ENCODE measurements at places on chromosomes 12 and 14. TPM values are rescaled to one million over a fixed set of nuclear protein-coding genes. Genes with fewer than 3 reads are reported as not detected.

GRCh38 chr14:71672596-71672995 is 259.6 kb upstream of the RGS6 start:
- no peak for DNase-seq

DNA sequence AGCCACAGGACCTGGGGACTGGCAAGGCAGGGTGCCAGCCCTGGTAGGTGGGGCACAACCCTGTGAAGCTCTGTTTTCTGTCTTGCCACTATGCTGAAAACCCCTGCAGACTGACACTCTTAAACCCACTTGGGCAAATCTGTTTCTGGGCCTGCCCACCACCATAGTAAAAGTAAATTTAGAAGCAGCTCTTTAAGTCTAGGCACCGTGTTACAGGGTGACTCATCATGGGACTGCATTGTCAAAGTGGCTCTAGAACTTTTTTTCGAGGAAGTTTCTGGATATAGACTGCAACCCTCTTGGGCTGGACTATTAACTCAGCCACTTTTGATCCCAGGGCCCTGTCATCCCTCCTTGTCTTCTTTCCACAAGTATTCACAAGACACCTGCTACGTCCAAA is 7.7 kb downstream of the TUNAR start:
- no peak for DNase-seq

CLEC1B gene
- not detected for total RNA-seq

KIF26A gene
- total RNA-seq: 3.2 TPM

JAG2 gene
- 25.1 TPM for total RNA-seq

DNA sequence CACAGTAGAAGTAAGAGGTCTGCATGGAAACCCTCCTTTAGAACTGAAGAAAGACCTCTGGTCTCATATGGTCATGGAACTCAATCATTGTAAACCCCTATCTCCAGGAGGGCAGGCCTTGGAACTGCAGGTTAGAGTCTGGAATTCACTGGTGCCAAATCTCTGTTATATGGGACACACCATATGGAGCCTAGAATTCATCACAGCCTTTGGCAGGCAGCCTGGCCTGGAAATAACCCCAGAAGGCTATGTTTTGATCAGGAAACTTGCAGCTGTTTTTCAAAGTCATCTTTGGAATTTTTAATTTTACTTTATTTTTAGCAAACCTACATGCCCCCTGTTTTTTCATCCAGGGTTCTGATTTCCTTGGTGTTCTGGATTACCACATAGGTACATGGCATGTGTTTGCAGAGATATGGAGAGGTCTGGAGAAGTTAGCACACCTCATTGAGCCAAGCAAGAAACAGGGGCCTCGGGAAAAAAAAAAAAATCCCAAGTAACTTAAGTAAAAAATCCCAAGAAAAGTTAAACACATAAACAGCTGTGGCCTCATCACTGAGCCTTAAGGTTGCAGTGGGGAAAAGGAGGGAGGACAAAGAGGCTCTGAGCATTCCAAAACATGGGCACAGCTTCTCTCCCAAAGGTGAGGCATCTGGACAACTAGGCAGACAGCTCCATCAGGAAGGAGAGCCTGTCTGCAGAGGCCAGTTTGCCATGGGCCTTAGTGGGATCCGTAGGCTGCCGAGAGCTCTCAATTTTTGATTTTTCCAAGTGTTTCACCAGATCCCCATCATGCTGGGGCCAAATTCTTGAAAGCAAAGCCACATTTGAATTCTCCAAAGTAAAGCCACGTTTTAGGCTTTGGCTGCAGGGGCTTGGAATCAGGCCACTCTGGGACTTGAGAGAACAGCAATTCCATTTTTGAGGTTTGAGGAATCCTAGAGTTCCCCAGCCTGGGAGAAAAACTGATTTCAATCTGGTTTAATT is 339.6 kb upstream of the TBX3 start:
- DNase-seq: no peak

- no peak for DNase-seq
Observed at GRCh38 chr12:126160912-126161311, 1095.7 kb downstream of the AACS start.

- DNase-seq: no peak
Observed at GRCh38 chr12:109310247-109311125, 1.4 kb upstream of the FOXN4 start.

GRCh38 chr12:105060715-105061378 is 23.4 kb downstream of the ALDH1L2 start:
- no peak for DNase-seq

COX8C gene
- not detected for total RNA-seq

DNA sequence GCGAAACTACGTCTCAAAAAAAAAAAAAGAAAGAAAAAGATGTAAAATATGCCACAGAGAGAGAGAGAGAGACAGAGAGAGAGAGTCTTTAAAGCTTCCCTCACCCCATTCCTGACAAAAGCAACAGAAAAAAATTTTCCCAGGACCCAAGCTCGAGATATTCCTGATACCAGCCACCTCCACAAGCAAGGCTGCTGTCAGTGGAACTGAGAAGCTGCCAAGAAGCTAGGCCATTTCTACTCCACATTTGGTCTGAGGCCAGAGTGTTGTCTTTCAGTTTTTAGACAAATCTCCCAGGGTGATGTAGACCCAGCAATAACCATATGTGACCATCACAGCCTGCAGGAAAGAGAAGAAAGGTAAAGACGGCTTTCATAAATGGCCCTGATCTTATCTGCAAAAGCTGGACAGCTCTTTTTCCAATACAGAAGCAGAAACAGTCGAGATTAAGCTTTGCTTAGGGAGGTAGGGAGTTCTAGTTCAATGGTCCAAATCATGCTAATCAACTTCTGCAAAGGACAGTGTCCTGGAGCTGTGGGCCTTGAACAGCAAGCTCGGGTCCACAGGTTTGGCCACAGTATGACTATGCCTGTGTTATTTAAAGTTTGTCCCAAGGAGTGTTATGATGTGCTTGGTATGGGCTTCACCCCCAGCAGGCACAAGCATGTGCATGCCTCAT is 130.3 kb upstream of the NUDT4 start:
- no peak for DNase-seq

DNA sequence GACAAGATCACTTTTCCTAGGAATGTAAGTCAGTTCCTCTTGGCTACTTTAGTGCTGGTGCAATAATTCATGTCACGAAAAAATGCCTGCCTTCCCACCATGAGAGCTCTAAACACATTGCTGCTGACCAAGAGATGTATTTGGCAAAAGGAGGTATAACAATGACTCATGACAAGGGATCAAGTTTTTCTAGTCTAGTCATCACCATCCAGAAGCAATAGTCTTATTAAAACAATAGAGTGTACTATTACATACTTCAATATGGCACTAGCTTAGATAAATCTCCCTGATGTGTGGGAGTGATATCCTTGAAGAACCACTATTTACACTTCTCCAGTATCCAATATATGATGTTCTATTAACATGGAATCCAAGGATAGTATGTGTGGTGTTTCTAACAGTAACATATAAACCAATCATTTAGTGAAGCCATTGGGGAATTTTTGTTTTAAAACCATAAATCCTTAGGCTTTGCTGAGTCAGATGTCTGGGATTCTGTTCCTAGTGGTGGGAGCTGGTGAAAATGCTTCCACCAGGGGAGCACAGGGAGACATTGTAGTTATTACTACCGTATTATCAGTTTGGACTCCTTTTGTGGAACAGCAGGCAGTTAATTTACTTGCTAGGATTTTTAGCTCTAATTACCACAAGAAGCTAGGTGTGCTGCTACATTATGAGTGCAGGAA is 1387.5 kb downstream of the LRFN5 start:
- no peak for DNase-seq

DNA sequence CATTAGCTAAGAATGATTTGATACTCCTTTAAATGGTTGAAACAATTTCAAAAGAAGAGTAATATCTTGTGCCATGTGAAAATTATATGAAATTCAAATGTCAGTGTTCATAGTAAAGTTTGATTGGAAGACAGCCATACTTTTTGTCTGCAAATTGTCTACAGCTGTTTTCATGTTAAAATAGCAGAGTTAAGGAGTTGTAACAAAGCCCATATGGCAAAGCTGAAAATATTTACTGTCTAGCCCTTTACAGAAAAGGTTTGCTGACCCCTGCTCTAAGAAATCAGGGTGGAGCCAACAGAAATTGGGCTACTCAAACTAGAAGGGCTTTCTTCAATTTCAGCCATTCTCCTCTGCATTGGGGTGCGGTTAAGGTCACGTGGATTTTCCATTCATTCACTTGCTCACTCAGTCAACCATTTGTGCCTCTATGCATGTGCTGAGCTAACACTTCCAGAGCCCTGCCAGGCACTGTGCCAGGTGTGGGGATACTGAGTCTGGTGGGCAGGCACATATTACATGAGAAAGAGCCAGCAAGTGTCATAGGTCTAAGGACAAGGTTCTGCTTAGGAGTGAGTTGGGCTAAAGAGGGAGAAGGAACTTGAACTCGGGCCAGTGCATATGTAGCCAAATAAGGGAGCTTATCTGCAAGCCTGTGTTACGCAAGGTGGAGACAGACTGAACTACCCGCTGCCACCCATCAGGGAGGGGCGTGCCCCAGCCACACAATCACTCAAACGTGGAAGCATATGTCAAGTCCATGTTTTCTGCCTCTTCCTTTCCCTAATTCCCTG is 139.8 kb upstream of the NOS1 start:
- no peak for DNase-seq

DIO3 gene
- total RNA-seq: 6.4 TPM

- no peak for DNase-seq
Observed at GRCh38 chr12:123446333-123446713, 9.8 kb upstream of the RILPL2 start.

DNA sequence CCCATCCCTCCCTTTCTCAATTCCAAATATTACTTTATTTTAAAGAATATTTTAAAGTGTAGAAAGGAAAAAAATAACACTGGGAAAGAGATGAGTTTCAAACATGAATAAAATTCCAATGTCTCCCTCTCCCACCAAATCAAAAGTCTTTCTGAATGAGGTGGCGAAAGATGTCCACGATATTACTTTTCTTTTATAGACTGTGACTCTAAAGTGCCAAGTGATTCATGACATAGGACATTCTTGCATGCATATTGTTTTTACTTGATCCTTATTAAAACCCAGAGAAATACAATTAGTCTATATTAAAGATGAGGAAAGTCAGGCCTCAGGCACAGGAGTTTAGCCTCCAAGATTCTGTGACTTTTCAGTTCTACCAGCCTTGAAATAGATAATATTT is 16.0 kb upstream of the LUM start:
- no peak for DNase-seq

DNA sequence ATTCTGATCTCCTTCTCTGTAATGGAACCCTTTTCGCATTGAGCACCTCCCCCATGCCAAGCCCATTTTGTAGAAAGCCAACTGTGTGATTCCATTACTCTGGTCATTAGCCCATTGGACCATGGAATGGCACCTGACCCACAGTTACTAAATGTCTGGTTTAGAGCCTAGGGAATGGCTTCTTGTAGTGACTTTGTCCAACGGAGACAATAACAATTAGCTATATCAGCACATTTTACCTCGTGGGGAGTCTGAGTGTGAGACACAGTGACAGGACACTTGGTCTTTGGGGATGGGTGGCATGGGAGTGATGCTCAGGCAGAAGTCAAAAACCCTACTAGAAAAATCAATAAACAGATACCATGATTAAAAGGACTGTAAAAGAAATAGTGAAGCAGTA is 10.4 kb downstream of the SLC10A1 start:
- no peak for DNase-seq
